ENCODE measurements at places on chromosomes 6 and 20. TPM values are rescaled to one million over a fixed set of nuclear protein-coding genes. Genes with fewer than 3 reads are reported as not detected.

Gene BFSP1
- 2.8 TPM for total RNA-seq

Gene NKX2-2
- not detected for total RNA-seq

Gene ANKRD66
- total RNA-seq, result not detected

Gene PRSS35
- total RNA-seq, result 1.7 TPM

Gene GMPR
- total RNA-seq, result 8.1 TPM

Gene GRIK2
- 1.1 TPM for total RNA-seq

Gene CD40
- 14.9 TPM for total RNA-seq

Gene CNBD2
- 2.7 TPM for total RNA-seq

Gene SSTR4
- not detected for total RNA-seq

Gene PI16
- 0.28 TPM for total RNA-seq

Gene SLC18B1
- total RNA-seq, result 6.8 TPM

Gene MICA
- total RNA-seq, result 45.1 TPM

Gene FKBP1C
- 0.38 TPM for total RNA-seq

Gene BPIFB4
- not detected for total RNA-seq

Gene PDE10A
- 32.4 TPM for total RNA-seq

Gene ANKEF1
- 0.96 TPM for total RNA-seq

Gene RPS6KA2
- total RNA-seq, result 38.3 TPM

Gene MUC21
- not detected for total RNA-seq

All from regular cardiac myocyte (primary cell).